ENCODE measurements at places on chromosomes 2 and 18.

DNA sequence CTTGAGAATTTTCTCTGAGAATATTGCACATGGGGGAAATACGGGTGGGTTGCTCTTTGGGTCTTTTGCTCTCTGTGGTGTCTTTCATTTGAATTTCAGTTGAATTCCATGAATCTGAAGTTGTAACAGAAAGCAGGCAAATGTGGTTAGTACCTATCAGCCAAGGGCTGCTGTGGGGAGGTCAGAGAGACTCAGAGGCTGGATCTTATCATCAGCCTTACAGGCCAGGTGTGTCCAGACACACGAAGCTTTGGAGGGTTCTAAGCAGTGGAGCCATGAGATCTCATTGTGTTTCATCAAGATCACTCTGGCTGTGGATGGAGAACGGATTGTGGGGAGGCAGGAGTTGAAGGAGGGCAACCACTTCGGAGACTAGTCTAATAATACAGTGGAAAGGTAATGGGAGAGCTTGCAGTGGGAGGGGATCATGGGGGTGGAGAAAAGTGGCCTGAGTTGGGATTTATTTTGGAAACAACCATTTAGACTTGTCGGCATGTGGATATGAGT, 68.1 kb downstream of the GNAL start:
- no peak for DNase-seq

GRCh38 chr2:30502310-30502709, 55.3 kb downstream of the LCLAT1 start:
- no peak for DNase-seq

DNA sequence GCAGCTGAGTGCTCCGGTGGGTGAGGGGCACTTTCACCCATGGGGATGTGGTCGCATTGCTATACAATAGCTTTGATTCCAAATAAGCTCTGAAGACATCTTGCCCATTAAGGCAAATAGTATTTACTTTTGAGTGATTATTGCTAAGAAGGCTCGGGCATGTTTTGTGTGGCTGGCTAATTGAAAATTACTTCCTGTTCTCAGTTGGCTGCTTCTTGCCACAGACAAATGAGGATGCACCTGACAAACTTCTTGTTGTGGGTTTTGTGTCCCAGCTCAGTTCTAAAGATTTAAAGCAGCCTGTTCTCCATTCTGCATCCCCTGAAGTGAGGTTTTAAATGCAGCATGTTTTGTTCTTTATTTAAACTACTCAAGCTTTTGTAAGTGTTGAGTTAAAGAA, 88.3 kb downstream of the KCNS3 start:
- no peak for DNase-seq

- DNase-seq = no peak
These were observed 136.5 kb upstream of the CDH20 start for GRCh38 chr18:61196750-61197149.

DNA sequence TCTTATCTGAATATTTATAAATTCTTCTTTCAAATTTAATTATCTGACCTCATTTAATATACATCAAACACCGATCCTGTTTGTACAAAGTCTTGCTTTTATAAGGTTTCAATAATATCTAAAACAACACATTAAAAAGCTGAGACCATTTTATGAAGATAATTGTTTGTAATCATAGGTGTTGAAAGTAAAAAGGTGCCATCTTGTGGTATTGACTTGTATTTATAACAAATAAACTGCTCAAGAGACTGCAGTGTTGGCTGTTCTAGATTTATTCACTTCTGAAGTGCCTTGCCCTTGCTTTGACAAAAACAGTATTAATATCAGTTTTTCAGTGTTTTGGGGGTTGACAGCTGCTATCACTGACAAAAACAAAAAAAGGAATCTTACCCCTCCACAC, 286.8 kb upstream of the HNMT start:
- DNase-seq = no peak

GRCh38 chr2:64525317-64525613, 1.1 kb downstream of the AFTPH start:
- no peak for DNase-seq

- no peak for DNase-seq
These were observed 63.1 kb downstream of the RHOB start for GRCh38 chr2:20509770-20510490.

All from left hindlimb (tissue), 1 donor.